ENCODE measurements at places on chromosomes 11 and 22.

GRCh38 chr11:71355281-71355680 lies 92.9 kb downstream of the DHCR7 start:
- DNase-seq = no peak

DNA sequence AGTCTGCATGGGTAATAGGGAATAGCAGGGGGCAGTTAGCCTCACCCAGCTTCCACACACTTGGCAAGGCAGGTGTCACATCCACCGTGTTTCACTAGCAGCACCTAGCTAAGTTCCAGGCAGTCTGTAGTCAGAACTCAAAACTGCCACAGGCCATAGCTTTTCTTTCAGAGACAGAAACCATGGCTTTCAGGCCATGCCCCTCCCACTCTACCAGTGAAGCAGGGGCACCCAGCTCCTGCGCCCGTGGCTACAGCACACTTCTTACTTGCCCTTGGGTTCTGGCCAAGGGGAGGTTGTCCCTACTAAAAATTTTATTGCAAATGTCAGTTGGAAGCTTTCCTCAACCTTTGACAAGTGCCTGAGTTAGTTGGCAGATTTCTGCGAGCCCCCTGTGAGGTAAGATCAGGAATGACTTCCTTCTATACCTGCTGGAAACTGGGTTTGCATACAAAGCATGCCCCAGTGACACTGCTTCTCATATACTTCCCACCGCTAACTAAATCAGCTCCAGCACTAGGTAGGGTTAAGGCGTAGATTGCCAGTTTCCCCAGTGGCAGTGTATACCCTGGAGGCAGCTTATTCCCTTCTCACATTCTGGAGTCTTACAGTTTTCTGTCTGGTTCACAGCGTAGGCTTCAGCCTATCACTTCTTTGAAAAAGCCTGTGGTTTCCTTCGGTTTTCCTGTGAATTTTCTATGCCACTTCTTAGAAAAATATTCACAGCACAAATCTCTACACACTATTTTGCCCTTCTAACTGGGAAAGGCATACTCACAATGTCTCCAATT lies 139.0 kb upstream of the LUZP2 start:
- DNase-seq = no peak

- no peak for DNase-seq
Measured at GRCh38 chr11:15976433-15977045, 379.8 kb downstream of the SOX6 start.

GRCh38 chr11:13347901-13348300 lies 70.3 kb downstream of the BMAL1 start:
- no peak for DNase-seq

DNA sequence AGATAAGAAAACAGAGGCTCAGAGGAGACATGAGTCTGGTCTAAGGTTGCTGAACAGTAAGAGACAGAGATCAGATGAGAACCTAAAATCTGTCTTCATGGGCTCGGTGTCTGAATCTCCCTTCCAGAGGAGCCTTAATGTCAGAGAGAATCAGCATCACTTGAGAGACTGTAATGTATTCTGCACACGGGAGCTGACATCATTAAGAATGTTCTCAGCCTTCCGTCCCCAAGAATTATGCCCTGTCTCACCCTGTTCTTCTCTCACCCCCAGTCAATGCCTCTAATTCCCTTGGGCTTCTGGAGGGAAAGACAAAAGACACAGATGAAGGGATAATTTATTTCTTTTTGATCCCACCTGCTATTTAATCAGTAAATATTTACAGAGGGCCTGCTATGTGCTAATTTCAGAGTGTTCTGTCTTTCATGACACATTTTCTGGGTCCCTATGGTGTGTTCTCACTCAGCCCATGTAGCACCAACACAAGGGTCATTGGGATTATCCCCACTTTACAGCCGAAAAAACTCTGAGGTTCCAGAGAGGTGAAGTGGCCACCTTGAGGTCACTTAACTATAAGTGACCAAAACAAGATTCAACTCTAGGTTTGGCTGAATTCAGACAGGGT lies 61.8 kb downstream of the CD82 start:
- no peak for DNase-seq

- no peak for DNase-seq
Measured at GRCh38 chr22:17101475-17102296, 16.9 kb downstream of the IL17RA start.

Measured in activated T-cell treated with anti-CD3 and anti-CD28 coated beads for 24 hours (primary cell).